ENCODE measurements at places on chromosomes 7 and 10.
A peak's percentile ranks its signal among the peaks of the same experiment; 100 is the strongest.

- peak; percentile 23 for DNase-seq
These were observed 62.6 kb downstream of the CUL2 start for GRCh38 chr10:35027567-35027966.

DNA sequence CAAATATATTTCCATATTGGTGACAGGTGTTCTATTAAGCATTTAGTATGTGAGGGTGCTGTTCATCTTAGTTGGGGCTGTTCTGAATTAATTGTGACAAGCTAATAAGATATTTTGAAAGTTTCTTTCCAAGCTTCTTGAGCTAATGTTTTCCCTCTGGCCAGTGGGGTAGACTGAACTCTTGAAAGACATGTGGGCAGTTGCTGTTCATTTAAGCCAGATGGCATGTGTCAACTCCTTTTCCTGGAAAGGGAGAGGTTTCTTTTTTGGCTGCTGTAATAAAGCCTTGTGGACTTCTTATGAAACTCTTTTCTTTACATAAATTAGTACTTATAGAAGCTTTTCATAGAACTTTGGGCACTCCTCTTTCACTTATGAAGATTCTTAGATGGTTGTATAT is 21.7 kb downstream of the RAB18 start:
- peak; percentile 15 for DNase-seq

DNA sequence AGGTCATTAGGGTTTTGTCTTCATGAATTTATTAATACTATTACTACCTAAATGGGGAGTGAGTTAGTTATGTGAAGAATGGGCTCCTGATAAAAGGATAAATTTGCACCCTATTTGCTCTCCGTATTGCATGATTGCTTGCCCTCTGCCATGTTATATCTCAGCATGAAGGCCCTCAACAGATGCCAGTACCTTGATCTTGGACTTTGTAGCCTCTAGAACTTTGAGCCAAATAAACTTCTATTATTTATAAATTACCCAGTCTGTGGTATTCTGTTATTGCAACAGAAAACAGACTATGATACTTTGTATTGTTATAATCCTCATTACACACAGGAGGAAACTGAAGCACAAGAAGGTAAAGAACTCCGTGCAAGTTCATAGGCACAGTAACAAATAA is 150.8 kb downstream of the AGMO start:
- no peak for DNase-seq

DNA sequence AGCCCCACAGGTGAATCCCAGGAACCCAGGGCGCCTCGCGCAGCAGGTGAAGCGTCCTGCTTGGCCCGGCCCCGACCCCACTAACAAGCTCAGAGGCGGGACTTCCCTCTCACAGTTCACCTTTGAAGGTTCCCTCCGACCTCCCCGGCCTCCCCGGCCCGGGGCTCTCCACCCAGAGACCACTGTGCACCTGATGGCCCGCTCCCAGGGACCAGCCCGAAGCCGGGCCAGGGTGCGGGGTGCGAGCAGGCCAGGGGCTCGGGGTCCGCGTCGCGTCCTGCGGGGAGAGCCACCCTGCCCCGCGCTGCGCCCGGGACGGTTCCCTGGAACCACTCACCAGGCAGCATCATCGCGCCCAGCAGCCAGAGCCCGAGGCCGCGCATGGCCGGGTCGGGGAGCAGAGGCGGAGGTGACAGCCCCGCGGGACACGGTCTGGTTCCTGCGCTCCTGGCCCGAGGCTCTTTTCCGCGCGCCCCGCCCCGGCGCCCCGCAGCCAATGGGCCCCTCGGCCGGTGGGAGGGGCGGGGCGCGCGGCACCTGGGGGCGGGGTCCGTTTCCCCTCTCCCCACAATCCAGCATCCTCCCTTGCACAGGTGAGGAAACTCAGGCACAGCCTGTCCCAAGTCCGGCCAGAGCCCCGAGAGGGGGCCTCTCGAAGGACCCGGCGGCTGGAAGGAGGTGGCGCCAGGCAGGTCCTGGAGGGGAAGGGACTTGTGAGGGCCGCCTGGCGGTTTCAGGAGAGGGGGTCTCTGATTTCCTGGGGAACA is at the start of gene ADAM8:
TSS of gene ADAM8 (minus strand) at position 434 of the 767 bp plus-strand sequence. CDS start at position 383, 51 bp downstream.
- DNase-seq, result peak; percentile 37

DNA sequence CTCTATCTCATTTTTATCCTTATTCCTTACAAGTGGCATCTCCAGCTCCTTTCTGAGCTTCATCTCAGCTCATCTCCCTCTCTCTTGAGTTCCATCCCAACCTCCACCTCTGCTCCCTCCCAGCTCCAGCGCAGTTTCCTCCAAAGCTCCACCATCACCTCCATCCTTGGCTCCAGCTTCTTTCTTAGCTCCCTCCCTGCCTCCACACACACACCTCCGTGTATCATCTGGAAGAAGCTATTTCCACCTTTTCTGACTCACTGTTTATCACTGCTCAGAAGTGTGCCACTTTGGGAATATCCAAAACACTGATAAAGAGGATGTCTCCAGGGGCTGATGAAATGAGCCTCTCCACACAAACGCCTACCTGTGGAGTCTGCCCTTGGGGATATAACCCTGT is 481.4 kb downstream of the PTPRN2 start:
- DNase-seq, result no peak

GRCh38 chr10:81961451-81962184 is 86.6 kb downstream of the NRG3 start:
- DNase-seq, result no peak

DNA sequence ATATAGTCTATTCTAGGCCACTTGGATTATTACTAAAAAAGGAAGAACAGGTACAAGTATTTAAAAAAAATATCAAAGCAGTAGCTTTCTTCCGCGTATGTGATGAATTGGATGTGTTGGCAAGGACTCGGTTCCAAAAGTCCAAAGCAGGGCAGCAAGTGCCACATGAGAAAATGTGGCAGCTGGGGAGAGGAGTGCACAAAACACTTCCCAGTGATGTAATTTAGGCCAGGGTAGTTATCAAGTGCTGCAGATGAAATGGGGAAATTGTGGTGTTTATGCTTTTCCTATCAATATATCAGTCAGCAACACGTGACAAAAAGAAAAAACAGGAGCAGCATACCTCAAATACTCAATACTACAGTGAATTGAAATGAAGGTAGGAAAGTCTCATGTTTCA is 7.0 kb downstream of the RHOBTB1 start:
- DNase-seq, result no peak

- DNase-seq, result no peak
These were observed 6.3 kb downstream of the POLR2J start for GRCh38 chr7:102472126-102473041.

DNA sequence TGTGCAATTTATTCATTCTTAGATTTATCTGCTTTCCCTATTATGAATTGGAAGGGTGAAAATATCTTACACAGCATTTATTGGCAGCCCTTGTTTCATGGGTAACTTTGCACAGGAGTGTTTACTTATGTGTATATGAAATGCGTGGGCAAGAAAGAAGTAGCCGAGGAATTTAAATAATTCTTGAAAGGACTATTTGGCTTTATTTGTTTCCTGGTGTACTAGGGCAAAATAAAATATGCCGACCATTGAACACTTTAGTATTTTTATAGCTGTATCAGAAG is 93.7 kb downstream of the ARID5B start:
- DNase-seq, result no peak

DNA sequence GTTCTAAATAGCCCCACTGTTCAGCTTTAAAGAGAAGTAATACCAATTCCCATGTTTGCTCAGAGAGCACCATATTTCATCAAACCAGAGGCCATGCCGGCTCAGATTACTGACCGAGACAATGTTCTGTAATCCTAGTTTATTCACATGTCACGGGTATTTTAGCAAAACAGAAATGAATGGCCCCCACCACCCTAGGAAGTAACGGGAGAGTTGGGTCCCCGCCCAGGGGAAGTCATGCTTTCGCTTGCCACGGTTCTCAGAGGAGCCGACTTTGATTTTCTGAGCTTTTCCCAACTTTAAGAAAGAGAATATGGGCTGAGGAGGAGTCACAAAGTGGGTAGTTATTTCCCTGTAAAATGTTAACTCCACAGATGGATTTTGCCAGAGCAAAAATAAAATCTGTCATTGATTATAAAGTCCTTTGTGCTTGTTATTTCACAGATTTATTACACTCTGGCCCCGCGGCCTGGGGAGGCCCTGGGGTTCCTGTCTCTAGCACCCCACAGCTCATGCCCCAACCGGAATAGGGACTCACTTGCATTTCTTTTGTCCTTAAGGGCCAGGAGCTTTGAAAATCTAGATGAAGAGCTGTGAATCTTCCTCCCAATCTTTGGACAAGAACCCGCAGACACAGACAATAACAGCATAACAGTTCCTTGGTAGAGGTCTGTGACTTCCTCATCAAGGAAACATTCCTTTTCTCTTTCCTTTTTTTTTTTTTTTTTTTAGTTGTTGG is 3.7 kb upstream of the GDF10 start:
- DNase-seq, result peak; percentile 10

DNA sequence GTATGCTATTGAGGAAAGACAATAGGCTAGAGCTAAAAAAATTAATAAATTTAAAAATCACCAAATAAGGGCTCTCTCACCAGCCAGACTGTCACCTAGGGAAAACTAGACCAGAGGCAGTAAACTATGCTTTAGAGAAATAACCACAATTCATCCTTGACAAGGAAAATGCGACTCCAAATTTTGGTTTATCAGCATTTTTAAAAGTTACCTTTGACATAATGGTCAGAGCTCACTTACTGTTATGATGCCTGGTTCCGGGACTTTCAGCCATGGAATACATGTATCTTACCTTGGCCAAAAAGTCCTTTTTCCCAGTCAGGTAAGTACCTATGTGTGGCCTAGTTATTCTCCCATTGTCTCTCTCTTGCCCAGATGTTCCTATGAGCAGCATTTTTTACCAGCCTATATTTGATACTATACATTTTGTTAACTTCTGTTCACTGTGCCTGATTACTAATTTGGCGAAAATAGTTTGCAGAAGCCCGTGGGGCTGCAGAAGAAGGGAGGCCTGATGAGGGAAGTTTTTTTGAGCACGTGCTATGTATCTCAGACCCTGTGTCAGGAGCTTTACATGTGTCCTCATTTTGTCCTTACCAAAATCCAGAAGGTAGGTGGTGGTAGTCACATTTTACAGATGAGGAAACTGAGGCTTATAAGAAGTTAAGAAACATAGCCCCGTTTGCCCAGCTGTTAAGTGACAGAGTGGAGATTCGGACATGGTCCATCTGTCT is 149.7 kb downstream of the CELF2 start:
- DNase-seq, result no peak

- DNase-seq, result no peak
These were observed 160.2 kb downstream of the SRPK2 start for GRCh38 chr7:105228555-105228954.

GRCh38 chr10:21514129-21514817 is 11.2 kb downstream of the SKIDA1 start:
- DNase-seq, result no peak

DNA sequence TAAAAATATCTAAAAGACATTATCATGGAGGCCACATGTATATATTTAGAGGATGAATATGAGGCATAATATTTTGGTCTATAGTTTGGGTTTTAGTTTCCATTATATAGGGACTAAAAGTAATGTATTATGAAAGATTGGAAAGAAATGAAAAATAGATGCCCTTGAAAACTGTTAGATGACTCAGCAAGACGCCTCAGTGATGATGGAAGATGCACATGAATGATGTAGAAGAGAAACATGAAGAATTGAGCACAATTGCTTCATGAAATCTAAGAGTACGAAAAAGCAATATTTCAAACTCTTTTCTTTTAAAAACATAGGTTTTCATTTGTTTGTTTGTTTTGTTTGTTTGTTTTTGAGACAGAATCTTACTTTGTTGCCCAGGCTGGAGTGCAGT is 89.8 kb downstream of the ARL4A start:
- DNase-seq, result no peak

- no peak for DNase-seq
These were observed 54.7 kb upstream of the NPTX2 start for GRCh38 chr7:98562381-98562823.

DNA sequence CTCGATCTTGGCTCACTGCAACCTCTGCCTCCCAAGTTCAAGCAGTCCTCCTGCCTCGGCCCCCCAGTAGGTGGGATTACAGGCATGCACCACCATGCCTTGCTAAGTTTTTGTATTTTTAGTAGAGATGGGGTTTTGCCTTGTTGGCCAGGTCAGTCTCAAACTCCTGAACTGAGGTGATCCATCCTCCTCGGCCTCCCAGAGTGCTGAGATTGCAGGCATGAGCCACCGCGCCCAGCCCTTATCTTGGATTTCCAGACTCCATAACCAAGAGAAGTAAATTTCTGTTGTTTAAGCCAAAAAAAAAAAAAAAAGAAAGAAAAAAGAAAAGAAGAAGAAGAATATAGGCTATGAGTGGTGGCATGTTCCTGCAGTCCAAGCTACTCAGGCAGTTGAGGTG is 53.3 kb upstream of the RABGEF1 start:
- no peak for DNase-seq

- DNase-seq, result no peak
These were observed 347.3 kb downstream of the ARL4A start for GRCh38 chr7:13034693-13035092.

DNA sequence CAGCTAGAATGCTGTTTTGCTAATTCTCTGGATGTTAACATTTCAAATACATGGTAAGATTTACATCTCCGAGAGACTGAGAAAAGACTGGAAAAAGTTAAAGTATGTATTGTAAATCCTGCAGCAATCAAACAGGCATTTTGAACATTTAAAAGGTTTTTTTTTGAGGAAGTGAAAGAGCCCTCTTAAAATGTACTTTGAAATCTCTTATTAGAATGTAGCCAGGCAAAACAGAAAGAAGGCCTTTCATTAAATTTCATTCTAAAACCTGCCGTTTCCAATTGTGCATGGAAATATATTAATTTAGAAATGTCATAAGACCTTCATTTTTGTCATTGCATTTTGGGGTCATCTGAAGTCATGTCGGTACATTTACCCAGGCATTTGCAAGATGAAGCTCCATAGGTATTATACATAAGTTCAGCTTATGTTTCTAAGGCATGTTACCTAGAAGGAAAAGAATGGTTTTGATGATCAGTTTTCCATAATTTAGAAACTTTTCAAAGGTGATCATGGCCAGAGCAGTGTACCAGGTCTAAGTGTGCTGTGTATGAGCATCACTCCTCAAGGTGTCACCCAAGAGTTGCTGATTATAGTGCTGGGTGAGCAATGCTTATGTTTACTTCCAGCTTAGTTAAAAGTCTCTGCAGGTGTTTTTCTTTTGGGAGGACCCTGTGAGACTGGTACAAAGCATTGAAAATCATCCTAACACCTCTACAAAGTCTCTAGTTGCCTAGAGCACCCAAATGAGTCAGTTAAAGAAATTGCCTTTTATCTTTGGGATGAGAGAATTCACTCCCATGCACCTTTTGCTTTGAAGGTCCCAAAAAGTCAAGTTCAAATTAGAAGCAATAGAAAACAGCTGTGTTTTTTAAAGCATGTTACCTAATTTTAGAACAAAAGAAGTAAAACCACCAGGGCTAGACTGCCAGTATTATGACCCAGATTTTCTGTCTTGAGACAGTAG is 7.1 kb downstream of the ZNF736 start:
- DNase-seq, result no peak

GRCh38 chr7:55438085-55438756 is 73.1 kb downstream of the LANCL2 start:
- no peak for DNase-seq

GRCh38 chr10:48900371-48900801 is 39.3 kb downstream of the LRRC18 start:
- DNase-seq, result no peak

- peak; percentile 48 for DNase-seq
These were observed at the start of gene PPP1R9A for GRCh38 chr7:94907026-94907810. Gene PPP1R9A, plus strand, starts transcription at chr7:94907594. Its CDS starts 2,520 bp downstream, at chr7:94910114.

Measured in renal pelvis (tissue), 12 donors.